ENCODE measurements at places on chromosomes 5 and 9. TPM values are rescaled to one million over a fixed set of nuclear protein-coding genes. Genes with fewer than 3 reads are reported as not detected.

DNA sequence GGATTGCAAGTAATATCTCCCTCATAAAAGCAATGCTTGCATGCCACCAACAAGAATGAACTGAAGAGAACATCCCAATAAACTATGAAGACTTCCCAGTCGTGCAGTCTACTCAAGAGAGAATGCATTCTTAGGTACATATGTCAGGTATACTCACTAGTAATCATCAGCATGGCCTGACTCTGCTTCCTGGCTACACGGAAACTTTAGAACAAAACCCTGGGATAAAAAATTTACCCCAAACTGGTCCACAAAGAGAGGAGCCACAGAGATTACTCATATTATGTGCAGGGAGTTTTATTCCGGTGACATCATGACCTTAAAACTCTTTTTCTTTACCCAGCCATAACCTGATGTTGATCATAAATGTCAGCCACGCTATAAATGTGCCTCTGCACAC lies 57.5 kb upstream of the PAPPA start:
- no peaks in the 10 kb centered on the region for H3K4me1 ChIP-seq
- no peak for DNase-seq
- no peak overlapping the region for H3K4me3 ChIP-seq
- H3K27me3 ChIP-seq = no peaks in the 10 kb centered on the region

LHX3 gene
- total RNA-seq = 0.42 TPM

DNA sequence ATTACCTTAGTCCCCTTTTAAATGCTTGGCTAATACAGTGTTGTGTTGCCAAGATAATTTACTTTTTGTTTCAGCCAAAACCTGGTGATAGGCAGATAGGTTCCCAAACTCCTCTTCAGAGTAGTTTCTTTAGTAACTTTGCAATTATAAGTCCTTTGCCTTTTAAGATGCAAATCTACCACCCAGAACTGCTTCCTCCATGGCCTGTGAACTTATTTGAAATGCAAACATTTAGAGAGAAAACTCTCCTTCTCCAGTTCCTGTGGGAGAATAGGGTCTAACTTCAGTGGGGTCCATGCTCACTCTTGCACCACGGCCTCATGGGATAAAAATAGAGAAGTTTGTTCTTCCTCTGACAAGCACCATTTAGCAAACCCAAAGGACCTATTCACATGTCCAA lies 1955.4 kb upstream of the CDH6 start:
- no peaks in the 10 kb centered on the region for H3K4me1 ChIP-seq
- no peak for DNase-seq
- H3K36me3 ChIP-seq = no peaks in the 10 kb centered on the region
- H3K27me3 ChIP-seq = no peaks in the 10 kb centered on the region
- no peak overlapping the region for H3K4me3 ChIP-seq

GRCh38 chr5:96111080-96111756 lies 149.6 kb upstream of the ELL2 start:
- H3K4me1 ChIP-seq = no peaks in the 10 kb centered on the region
- DNase-seq = no peak
- no peaks in the 10 kb centered on the region for H3K27me3 ChIP-seq
- no peak overlapping the region for H3K4me3 ChIP-seq

GRCh38 chr5:82911910-82912309 lies 165.3 kb downstream of the TMEM167A start:
- no peak overlapping the region for H3K27ac ChIP-seq
- peaks cover 4% of the 10 kb centered on the region for H3K4me1 ChIP-seq
- no peak overlapping the region for H3K4me3 ChIP-seq

GRCh38 chr5:174386306-174386705 lies 338.1 kb upstream of the MSX2 start:
- no peaks in the 10 kb centered on the region for H3K4me1 ChIP-seq
- no peaks in the 10 kb centered on the region for H3K27me3 ChIP-seq
- H3K4me3 ChIP-seq = no peak overlapping the region
- no peak overlapping the region for H3K27ac ChIP-seq
- no peak for DNase-seq

DNA sequence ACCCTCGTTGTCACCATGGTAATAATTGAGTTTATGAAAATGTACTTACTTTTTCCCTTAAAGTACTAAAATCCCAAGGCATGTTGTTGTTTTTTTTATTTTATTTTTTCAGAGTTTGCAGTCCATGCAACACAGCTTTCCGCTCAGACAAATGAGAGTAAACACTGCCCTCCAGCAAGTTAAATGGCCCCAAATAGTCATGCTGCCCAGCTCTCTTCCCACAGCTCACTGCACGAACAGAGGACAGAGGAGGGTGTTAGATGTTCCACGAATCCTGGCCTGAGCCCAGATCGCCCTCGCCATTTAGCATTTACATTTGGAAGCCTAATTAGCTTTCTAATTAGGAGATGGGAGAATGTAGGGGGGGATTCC lies 1.9 kb downstream of the NIM1K start:
- peaks cover 21% of the 10 kb centered on the region for H3K4me1 ChIP-seq
- H3K27ac ChIP-seq = no peak overlapping the region
- peaks cover 20% of the 10 kb centered on the region for H3K27me3 ChIP-seq
- H3K36me3 ChIP-seq = no peaks in the 10 kb centered on the region
- no peak overlapping the region for H3K4me3 ChIP-seq

- H3K27me3 ChIP-seq = no peaks in the 10 kb centered on the region
- H3K27ac ChIP-seq = no peak overlapping the region
- H3K4me3 ChIP-seq = peak overlapping the region; percentile 11
- no peak for DNase-seq
- H3K4me1 ChIP-seq = peaks cover 21% of the 10 kb centered on the region
These were observed 51.5 kb upstream of the NKD2 start for GRCh38 chr5:956941-957747.

DNA sequence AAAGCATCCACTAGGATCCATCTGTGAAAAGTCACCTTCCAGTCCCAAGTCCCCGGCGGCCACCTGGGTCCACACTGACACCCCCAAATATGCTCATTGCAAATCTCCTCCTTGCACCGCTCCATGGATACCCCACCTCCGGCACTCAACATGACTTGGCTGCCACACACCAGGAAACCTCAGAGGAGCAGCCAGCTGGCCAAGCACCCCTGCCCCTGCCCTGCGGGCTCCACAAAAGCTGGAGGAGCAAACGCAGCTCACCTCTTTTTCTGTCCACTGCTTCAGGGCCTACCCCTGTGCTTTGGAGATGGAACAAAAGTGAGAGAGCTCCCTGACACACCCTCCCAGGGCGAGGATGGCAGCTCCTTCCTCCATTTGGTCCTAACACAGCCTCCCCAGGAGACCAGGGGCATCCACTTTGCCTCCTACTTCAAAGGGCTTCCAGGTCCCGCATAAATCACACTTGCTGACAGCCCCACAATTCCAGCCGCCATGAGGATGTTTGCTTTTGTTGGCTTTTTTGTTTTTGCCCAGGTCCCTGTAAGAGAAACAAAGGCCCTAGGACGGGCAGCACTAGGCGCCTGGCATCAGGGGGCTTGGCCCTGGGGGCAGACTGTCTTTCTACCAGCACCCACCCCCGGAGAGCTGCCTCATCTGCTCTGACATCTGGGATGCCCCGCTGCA lies 14.8 kb downstream of the ROR2 start:
- DNase-seq = no peak
- H3K36me3 ChIP-seq = no peaks in the 10 kb centered on the region
- H3K27me3 ChIP-seq = peaks cover 7% of the 10 kb centered on the region

- H3K4me1 ChIP-seq = no peaks in the 10 kb centered on the region
- no peaks in the 10 kb centered on the region for H3K36me3 ChIP-seq
- no peak overlapping the region for H3K27ac ChIP-seq
- DNase-seq = no peak
These were observed 66.6 kb downstream of the CDC14B start for GRCh38 chr9:96553070-96553469.

EQTN gene
- total RNA-seq = not detected

- H3K4me1 ChIP-seq = no peaks in the 10 kb centered on the region
- H3K27ac ChIP-seq = no peak overlapping the region
- H3K4me3 ChIP-seq = no peak overlapping the region
- H3K27me3 ChIP-seq = no peaks in the 10 kb centered on the region
- H3K36me3 ChIP-seq = no peaks in the 10 kb centered on the region
- no peak for DNase-seq
These were observed 70.7 kb upstream of the TRPC7 start for GRCh38 chr5:136435946-136436543.

INSL4 gene
- total RNA-seq = not detected

- H3K36me3 ChIP-seq = no peaks in the 10 kb centered on the region
- H3K27me3 ChIP-seq = no peaks in the 10 kb centered on the region
- no peak overlapping the region for H3K4me3 ChIP-seq
- no peaks in the 10 kb centered on the region for H3K4me1 ChIP-seq
- DNase-seq = no peak
These were observed 5.1 kb downstream of the MYMK start for GRCh38 chr9:133519693-133520092.

- no peaks in the 10 kb centered on the region for H3K4me1 ChIP-seq
- H3K36me3 ChIP-seq = no peaks in the 10 kb centered on the region
- H3K27me3 ChIP-seq = peaks cover 5% of the 10 kb centered on the region
- H3K27ac ChIP-seq = no peak overlapping the region
These were observed 70.7 kb upstream of the RAPGEF1 start for GRCh38 chr9:131810351-131811170.

DNA sequence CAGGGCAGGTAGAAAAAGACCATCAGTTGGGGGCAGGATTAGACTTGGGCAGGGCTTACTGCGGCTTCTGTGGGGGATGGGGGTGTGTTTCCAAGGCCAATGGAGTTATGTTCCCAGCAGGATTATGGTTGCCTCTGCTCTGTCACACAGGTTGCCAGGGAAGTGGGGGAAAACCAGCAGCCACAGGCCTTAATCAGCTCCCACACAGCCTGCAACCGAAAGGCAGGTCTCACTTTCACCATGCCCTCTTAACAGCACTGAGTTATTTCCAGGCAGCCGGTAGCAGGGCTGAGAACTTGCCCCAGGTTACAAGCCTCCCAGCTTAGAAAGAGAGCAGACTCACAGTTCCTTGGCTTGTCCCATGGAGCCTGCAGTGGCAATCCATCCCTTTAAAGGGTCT lies 205.5 kb downstream of the FGF10 start:
- no peaks in the 10 kb centered on the region for H3K27me3 ChIP-seq
- H3K4me3 ChIP-seq = no peak overlapping the region
- H3K4me1 ChIP-seq = no peaks in the 10 kb centered on the region
- no peak overlapping the region for H3K27ac ChIP-seq
- no peak for DNase-seq

SLC25A2 gene
- total RNA-seq = 0.92 TPM

CDX1 gene
- total RNA-seq = not detected

DNA sequence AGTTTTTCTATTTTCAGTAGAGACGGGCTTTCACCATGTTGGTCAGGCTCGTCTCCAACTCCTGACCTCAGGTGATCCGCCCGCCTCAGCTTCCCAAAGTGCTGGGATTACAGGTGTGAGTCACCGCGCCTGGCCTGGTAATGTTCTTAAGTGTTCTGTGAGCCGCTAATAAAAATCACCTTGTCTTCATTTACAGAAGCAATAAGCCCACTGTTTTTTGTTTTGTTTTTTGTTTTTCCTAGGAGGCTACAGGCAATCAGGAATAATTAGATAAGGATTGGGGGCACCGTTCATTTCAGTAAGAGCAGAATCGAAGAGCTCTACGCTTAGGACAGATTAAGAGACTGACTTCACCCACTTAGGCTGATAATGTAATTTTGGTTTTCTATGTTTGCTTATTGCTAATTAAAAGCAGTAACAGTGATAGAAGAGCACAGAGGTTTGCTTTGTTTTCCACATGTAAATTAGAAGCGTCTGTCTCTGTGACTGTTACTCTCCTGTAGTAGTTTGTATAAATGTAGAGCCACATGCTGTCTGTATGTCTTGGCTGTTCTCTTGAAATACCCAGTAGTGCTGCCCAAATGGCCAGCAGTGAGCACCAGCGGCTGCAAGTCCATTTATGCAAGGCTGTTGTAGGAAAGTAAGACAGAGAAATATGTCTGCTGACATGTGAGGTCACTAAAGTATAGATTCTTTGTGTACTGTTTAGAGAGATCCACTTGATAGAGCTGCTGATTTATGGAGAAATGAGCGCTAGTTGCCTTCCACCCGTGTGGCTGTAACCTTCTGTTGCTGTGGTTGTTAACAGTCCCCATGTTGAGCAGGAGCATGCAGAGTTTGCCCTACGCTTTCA lies 30.5 kb downstream of the TRIO start:
- no peak overlapping the region for H3K27ac ChIP-seq
- H3K4me1 ChIP-seq = no peaks in the 10 kb centered on the region
- no peaks in the 10 kb centered on the region for H3K36me3 ChIP-seq
- no peaks in the 10 kb centered on the region for H3K27me3 ChIP-seq
- DNase-seq = no peak
- peak overlapping the region; percentile 1 for H3K4me3 ChIP-seq

DNA sequence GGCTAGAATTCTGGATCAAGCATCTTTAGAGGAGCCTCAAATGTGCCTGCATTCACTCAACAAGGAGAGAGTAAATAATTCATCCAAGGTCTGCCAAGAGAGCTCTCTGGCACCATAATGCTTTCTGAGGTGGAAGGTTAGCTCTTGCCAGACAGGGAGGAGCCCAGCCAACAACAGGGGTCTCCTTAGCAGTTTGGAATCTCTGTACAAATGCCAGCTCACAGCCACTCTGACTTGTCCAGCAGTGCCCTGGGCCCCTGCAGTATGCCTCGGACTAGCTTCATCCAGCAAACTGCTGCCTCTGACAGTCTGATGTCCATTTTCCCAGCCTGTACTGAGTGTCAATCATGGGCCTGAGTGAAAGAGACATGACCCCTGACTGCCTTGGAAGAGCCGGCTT lies 127.2 kb upstream of the SLC44A1 start:
- DNase-seq = no peak
- peaks cover 25% of the 10 kb centered on the region for H3K4me1 ChIP-seq
- no peaks in the 10 kb centered on the region for H3K36me3 ChIP-seq
- no peak overlapping the region for H3K27ac ChIP-seq

CAPSL gene
- total RNA-seq = not detected

GRCh38 chr9:16671591-16672137 lies 198.8 kb downstream of the BNC2 start:
- H3K27me3 ChIP-seq = no peaks in the 10 kb centered on the region
- DNase-seq = no peak
- no peaks in the 10 kb centered on the region for H3K4me1 ChIP-seq
- no peak overlapping the region for H3K4me3 ChIP-seq
- no peak overlapping the region for H3K27ac ChIP-seq

- no peak for DNase-seq
- H3K27me3 ChIP-seq = no peaks in the 10 kb centered on the region
- H3K27ac ChIP-seq = no peak overlapping the region
- H3K4me1 ChIP-seq = no peaks in the 10 kb centered on the region
These were observed 219.0 kb upstream of the EDIL3 start for GRCh38 chr5:84603568-84604185.

WHRN gene
- 11.4 TPM for total RNA-seq

- H3K4me1 ChIP-seq = no peaks in the 10 kb centered on the region
- DNase-seq = peak; percentile 13
- H3K36me3 ChIP-seq = no peaks in the 10 kb centered on the region
These were observed 161.1 kb downstream of the MAST4 start for GRCh38 chr5:66757219-66757833.
